ENCODE measurements at places on chromosomes 1 and 21.

GRCh38 chr1:169024800-169025271, 81.7 kb upstream of the ATP1B1 start:
- no peak overlapping the region for H3K27ac ChIP-seq
- H3K4me3 ChIP-seq: no peak overlapping the region
- no peak for DNase-seq
- H3K36me3 ChIP-seq: no peaks in the 10 kb centered on the region
- peaks cover 9% of the 10 kb centered on the region for H3K27me3 ChIP-seq

GRCh38 chr1:8421721-8422120, 103.8 kb downstream of the SLC45A1 start:
- peaks cover 32% of the 10 kb centered on the region for H3K36me3 ChIP-seq
- no peak for DNase-seq

DNA sequence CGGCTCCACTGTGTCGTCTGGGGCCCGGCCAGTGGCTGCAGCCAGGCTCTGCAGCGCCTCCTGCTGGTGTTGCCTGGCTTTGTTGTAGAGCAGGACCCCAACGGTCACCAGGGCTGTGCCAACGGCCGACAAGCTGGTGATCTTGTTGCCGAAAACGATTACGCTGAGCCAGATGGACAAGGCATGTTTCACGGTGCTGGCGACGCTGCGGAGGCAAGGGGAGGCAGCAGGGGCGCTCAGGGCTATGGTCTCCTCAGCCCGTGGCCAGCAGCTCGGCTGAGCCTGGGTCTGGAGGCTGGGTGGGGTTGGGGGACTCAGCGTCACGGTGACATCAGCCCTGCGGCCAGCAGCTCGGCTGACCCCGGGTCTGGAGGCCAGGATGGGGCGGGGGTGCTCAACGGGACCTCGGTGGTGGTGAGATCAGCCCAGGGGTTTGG, 7.0 kb upstream of the CDK11B start:
- DNase-seq: peak; percentile 39
- no peaks in the 10 kb centered on the region for H3K27me3 ChIP-seq
- H3K27ac ChIP-seq: no peak overlapping the region

- no peak for DNase-seq
- no peak overlapping the region for H3K4me3 ChIP-seq
- no peaks in the 10 kb centered on the region for H3K4me1 ChIP-seq
Measured at GRCh38 chr1:70760154-70760553, 287.5 kb downstream of the PTGER3 start.

GRCh38 chr1:230174041-230174440, 107.0 kb downstream of the GALNT2 start:
- no peak overlapping the region for H3K4me3 ChIP-seq
- peaks cover 58% of the 10 kb centered on the region for H3K4me1 ChIP-seq

GRCh38 chr1:228647523-228648444, 87.5 kb upstream of the RHOU start:
- no peaks in the 10 kb centered on the region for H3K36me3 ChIP-seq
- peak overlapping the region; percentile 86 for H3K4me3 ChIP-seq
- peak; percentile 14 for DNase-seq
- peaks cover 27% of the 10 kb centered on the region for H3K4me1 ChIP-seq
- peaks cover 55% of the 10 kb centered on the region for H3K27me3 ChIP-seq

GRCh38 chr1:168324745-168325425, 44.2 kb downstream of the TBX19 start:
- DNase-seq: no peak
- H3K27me3 ChIP-seq: no peaks in the 10 kb centered on the region
- H3K27ac ChIP-seq: no peak overlapping the region

GRCh38 chr1:24871306-24871901, 58.7 kb downstream of the RUNX3 start:
- H3K27me3 ChIP-seq: no peaks in the 10 kb centered on the region
- H3K4me3 ChIP-seq: peak overlapping the region; percentile 1
- DNase-seq: no peak
- H3K36me3 ChIP-seq: no peaks in the 10 kb centered on the region

- no peak overlapping the region for H3K27ac ChIP-seq
- no peak for DNase-seq
- peaks cover 22% of the 10 kb centered on the region for H3K4me1 ChIP-seq
- no peaks in the 10 kb centered on the region for H3K27me3 ChIP-seq
Measured at GRCh38 chr21:25496825-25497482, 110.3 kb downstream of the MRPL39 start.

GRCh38 chr1:9321480-9321849, 28.8 kb downstream of the SPSB1 start:
- H3K4me1 ChIP-seq: peaks cover 12% of the 10 kb centered on the region
- no peaks in the 10 kb centered on the region for H3K27me3 ChIP-seq
- H3K27ac ChIP-seq: no peak overlapping the region
- H3K36me3 ChIP-seq: no peaks in the 10 kb centered on the region

DNA sequence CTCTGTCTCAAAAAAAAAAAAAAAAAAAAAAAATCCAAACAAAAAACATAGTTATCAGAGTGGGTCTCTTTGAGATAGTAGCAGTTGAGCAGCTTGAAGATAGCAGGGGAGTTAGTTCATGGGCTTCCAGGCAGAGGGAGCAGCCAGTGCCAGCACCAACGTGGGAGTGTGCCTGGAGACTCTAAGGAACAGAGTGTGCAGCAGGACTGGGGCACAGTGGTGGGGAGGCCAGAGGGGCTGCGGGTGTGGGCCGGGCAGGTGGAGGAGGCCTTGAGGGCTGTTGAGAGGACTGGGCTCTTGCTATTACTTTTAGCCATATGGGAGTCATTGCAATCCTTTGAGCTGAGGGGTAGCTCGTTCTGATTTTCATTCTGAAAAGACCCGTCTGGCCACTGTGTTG, 63.8 kb downstream of the RYR2 start:
- H3K4me1 ChIP-seq: no peaks in the 10 kb centered on the region
- H3K36me3 ChIP-seq: no peaks in the 10 kb centered on the region
- H3K27me3 ChIP-seq: peaks cover 8% of the 10 kb centered on the region

DNA sequence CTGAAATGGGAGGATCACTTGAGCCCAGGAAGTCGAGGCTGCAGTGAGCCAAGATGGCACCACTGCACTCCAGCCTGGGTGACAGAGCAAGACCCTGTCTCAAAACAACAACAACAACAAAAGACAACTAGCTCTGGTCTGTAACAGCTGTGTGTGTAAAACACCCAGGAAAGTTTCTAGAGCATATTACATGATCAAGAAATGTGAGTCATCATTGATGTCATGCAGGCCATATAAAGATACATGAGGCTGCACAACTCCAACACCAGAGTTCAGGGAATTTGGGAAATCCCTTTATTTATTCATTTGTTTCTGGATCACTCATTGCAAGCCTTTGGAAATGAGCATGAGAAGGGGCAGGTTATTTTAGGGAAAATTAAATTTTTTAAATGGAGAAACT, 50.3 kb upstream of the CTPS1 start:
- H3K4me3 ChIP-seq: no peak overlapping the region
- peaks cover 1% of the 10 kb centered on the region for H3K4me1 ChIP-seq
- no peak overlapping the region for H3K27ac ChIP-seq
- no peaks in the 10 kb centered on the region for H3K27me3 ChIP-seq

DNA sequence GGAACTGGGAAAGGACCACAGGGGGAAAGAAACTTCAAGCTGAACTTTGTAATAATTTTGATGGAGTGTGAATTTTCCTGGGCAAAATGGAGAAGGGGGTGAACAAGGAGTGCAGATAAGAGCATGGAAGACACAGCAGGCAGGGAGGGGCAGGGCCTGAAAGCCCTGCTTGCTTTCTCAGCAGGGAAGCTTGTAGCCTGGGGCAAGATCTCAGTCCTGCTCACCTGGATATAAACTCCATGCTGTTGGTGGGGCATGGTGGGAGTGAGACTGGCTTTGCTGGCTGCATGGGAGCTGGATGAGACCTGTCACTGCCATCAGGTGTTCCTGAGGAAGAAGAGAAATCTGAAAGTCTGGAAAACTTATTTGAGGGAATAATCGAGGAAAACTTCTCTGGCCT, 58.7 kb upstream of the RC3H1 start:
- no peak overlapping the region for H3K4me3 ChIP-seq
- peaks cover 8% of the 10 kb centered on the region for H3K27me3 ChIP-seq
- H3K36me3 ChIP-seq: no peaks in the 10 kb centered on the region
- H3K4me1 ChIP-seq: no peaks in the 10 kb centered on the region

DNA sequence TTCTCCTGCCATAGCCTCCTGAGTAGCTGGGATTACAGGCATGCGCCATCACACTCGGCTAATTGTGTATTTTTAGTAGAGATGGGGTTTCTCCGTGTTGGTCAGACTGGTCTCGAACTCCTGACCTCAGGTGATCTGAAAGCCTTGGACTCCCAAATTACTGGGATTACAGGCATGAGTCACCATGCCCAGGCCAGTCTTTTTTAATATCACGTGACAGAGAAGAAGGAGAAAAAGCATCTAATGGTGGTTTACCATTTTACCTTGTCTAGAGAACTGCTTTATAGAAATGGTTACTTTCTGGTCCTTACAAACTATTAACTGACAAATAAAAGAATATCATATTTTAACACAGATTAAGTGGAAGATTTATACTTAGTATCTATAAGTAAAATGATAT, 168.0 kb downstream of the PTPRC start:
- H3K27ac ChIP-seq: no peak overlapping the region
- no peak for DNase-seq
- peaks cover 1% of the 10 kb centered on the region for H3K36me3 ChIP-seq
- no peak overlapping the region for H3K4me3 ChIP-seq

DNA sequence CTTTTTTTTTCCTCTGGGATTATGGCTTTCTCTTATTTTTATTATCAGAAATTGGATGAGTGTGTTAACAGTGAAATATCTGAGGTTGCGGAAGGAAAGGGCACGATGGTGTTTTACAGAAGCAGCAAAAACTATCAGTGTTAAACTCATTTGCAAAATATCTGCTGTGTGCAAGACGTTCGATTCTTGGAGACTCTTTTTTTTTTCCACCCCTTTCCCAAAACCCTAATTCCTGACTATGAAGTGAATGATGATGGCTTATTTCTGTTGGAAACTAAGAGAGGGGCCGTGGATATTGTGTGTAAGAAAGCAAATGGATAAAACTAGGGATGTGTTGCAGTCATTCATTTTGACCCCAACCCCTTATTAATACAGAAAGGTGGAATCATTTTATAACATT, 677 bp downstream of the NCAM2 start:
- peak overlapping the region; percentile 63 for H3K4me3 ChIP-seq
- peaks cover 49% of the 10 kb centered on the region for H3K27me3 ChIP-seq
- no peak for DNase-seq
- H3K36me3 ChIP-seq: no peaks in the 10 kb centered on the region

DNA sequence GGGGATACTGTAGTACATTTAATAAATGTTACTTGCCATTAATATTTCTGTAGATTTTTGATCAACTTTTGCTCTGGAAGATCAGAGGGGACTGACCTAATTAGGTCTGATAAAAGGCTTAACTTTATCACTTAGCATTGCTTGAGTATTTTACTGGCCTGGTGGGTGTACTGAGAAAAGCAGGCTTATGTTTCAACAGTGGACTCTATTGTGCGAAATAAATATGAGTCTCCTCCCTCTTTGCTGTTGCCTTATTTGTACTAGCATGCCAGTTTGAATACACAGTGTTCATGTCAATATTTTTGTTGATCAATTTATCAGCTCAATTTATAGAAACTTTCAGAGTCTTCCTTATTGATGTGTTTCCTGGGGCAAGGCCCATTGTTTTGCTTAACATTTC, 49.1 kb downstream of the EBNA1BP2 start:
- no peaks in the 10 kb centered on the region for H3K4me1 ChIP-seq
- peaks cover 36% of the 10 kb centered on the region for H3K27me3 ChIP-seq
- H3K36me3 ChIP-seq: no peaks in the 10 kb centered on the region
- DNase-seq: no peak

DNA sequence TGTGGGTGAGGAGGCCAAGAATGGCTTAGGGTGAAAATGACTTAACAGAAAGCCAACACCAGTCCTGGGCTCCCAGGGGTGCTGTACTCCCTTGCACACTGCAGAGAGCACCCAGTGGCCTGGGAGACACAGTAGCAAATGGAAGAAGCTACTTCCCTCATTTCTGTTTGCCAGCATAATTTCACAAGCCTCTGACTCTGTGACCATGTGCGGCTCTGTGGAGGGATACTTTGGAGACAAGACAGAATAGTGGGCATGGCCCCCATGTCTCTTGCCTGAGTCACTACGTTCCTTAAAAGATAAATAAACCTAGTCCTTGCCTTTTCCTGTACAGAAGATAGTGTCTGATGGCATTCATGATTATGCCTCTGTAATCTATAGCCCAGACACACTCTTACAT, 38.1 kb downstream of the TRIM62 start:
- no peaks in the 10 kb centered on the region for H3K27me3 ChIP-seq
- H3K36me3 ChIP-seq: no peaks in the 10 kb centered on the region

DNA sequence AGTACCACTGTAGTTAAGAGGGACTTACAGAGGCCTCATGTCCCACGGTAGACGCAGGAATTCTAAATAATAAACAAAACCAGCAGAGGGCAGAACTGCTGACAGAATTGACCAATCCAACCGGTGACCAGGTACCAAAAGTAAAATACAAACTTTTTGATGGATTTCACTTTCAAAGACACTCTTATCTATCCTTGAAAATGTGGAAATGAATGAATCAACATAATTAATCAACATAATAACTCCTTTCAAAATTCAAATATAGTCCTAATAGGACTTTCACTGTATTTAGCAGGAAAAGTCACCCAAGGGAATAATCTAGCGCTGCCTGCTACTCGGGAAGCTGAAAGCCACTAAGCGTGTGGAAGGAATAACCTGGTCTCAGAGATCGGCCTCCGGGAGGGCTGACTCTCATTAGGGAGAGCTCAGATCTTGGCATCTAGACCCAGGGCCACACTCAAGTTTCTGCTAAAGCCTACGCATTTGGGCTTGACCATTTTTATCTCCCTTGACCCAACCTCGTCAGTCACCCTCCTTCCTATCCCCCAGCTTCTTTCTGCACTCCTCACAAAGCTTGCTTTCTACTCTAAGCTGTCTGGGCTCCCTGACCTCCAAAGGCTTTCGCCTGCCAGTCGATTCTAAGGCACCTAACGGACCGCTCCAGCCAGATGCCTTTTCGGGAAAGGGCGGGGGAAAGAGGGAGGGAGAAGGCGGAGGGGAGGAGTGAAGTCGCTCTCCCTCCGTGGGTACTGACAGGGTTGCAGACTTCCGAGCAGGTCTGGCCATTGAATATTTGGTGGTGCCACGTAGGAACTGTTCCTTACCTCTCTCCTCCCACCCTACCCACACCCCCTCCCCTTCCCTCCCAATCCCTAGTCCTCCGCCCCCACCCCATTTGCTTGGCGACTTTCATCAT, 1.6 kb downstream of the COL11A1 start:
- no peak for DNase-seq
- H3K4me3 ChIP-seq: no peak overlapping the region
- H3K27ac ChIP-seq: no peak overlapping the region
- peaks cover 33% of the 10 kb centered on the region for H3K27me3 ChIP-seq
- peaks cover 5% of the 10 kb centered on the region for H3K4me1 ChIP-seq

DNA sequence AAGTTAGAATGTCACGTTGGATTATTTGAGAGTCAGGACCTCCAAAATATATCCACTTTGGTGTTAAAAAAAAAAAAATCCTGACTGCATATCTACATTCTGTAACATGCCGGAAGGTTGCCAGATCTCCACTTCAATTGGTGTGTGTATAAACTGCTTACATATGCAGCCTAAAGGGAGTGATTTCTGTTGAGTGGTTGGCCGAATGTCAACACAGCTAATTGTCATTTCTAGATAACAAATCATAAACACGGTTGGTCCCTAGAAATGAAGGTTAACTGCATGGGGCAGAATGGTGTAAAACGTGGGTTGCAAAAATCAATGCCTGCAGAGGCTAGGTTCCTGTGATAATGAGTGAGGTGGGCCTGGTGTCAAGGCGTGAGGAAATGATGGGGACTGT, 15.0 kb upstream of the ROR1 start:
- peaks cover 4% of the 10 kb centered on the region for H3K27me3 ChIP-seq
- H3K4me1 ChIP-seq: no peaks in the 10 kb centered on the region
- H3K36me3 ChIP-seq: no peaks in the 10 kb centered on the region

- H3K27me3 ChIP-seq: peaks cover 3% of the 10 kb centered on the region
- no peak overlapping the region for H3K4me3 ChIP-seq
- no peak overlapping the region for H3K27ac ChIP-seq
- no peaks in the 10 kb centered on the region for H3K36me3 ChIP-seq
- no peak for DNase-seq
Measured at GRCh38 chr1:156063997-156064285, 3.0 kb downstream of the RAB25 start.

Measured in activated naive CD8-positive, alpha-beta T cell treated with anti-CD3 and anti-CD28 coated beads for 36 hours (primary cell).